ENCODE measurements at places on chromosomes 16 and 17. TPM values are rescaled to one million over a fixed set of nuclear protein-coding genes. Genes with fewer than 3 reads are reported as not detected.

GRCh38 chr17:17523001-17523730 is 27.0 kb upstream of the RASD1 start:
- no peak for DNase-seq
- H3K27ac ChIP-seq: no peak overlapping the region
- no peaks in the 10 kb centered on the region for H3K36me3 ChIP-seq
- no peaks in the 10 kb centered on the region for H3K4me1 ChIP-seq
- H3K4me3 ChIP-seq: no peak overlapping the region

DNA sequence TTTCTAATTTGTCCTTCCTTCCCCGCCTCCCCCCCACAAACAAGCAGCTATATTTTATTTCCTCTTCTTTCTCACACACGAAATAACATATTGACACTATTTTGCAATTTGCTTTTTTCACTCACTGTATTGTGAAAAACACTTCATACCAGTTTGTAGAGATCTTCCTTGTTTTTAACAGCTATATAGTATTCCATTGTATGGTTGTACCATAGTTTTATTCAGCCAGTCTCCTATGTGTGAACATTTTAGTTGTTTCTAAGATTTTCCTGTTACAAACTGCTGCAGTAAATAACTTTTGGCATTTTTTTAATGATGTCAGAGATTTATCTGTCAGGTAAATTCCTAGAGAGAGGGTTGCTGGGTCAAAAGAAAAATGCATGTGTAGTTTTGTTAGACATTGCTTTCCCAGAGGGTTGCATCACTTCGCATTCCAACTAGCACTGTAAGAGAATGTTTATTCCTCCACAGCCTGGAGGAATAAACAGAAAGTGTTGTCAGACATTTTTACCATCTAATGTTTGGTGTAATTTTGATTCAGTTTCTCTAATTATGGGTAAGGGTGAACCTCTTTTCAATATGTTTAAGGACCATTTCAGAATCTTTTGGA is 101.2 kb downstream of the MRTFB start:
- no peak for DNase-seq
- H3K27ac ChIP-seq: no peak overlapping the region
- H3K4me1 ChIP-seq: no peaks in the 10 kb centered on the region
- H3K4me3 ChIP-seq: no peak overlapping the region
- H3K27me3 ChIP-seq: peaks cover 2% of the 10 kb centered on the region

GRCh38 chr17:43176119-43176570 is 5.1 kb downstream of the NBR1 start:
- peaks cover 47% of the 10 kb centered on the region for H3K4me1 ChIP-seq
- H3K27me3 ChIP-seq: no peaks in the 10 kb centered on the region
- peak overlapping the region; percentile 37 for H3K4me3 ChIP-seq
- H3K36me3 ChIP-seq: peaks cover 22% of the 10 kb centered on the region

GRCh38 chr17:49730078-49730784 is 22.5 kb upstream of the SLC35B1 start:
- DNase-seq: no peak
- H3K4me3 ChIP-seq: no peak overlapping the region
- peaks cover 19% of the 10 kb centered on the region for H3K36me3 ChIP-seq
- H3K27me3 ChIP-seq: no peaks in the 10 kb centered on the region
- H3K27ac ChIP-seq: peak overlapping the region; percentile 87
- H3K4me1 ChIP-seq: peaks cover 85% of the 10 kb centered on the region

DNA sequence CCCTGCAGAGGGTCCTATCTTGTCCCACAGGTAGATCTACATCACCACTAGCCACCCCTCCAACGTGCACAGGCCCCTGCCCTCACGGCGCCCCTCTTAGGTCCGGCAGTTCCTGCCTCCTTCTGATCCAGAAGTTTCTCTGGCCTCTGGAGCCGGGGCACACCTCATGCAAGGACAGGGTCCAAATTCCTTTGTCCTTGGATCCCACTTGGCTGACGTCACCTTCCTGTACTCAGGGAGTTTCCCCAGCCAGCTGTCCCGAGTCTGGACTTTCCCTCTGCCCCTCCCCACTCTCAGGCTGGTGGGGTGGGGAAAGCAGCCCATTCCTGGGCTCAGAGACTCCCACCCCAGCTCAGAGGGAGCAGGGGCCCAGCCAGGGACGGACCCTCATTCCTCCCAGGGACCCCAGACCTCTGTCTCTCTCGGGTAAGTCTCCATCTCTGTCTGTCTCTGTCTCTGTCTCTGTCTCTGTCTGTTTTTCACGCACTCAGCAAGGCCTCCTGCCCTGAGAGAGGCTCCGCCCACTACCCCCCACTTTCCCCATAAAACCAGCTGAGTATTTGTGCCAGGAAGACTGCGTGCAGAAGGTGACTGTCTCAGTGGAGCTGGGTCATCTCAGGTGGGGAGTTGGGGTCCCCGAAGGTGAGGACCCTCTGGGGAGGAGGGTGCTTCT is at the start of gene IL32:
Gene IL32, plus strand, starts transcription at position 572 of the 673 bp plus-strand sequence. CDS start 172 bp downstream, outside the sequence.
- peak within 1 kb of the TSS; percentile 99 for H3K27ac ChIP-seq
- no peak for DNase-seq
- H3K27me3 ChIP-seq: peaks cover 2% of the 10 kb centered on the region
- peaks cover 52% of the 10 kb centered on the region for H3K4me1 ChIP-seq
- H3K36me3 ChIP-seq: peaks cover 19% of the 10 kb centered on the region
- H3K4me3 ChIP-seq: peak within 1 kb of the TSS; percentile 91

- peak overlapping the region; percentile 85 for H3K4me3 ChIP-seq
- H3K27me3 ChIP-seq: peaks cover 2% of the 10 kb centered on the region
- H3K36me3 ChIP-seq: no peaks in the 10 kb centered on the region
- peak overlapping the region; percentile 58 for H3K27ac ChIP-seq
- DNase-seq: no peak
Measured at GRCh38 chr16:57485091-57485915, 990 bp downstream of the DOK4 start.

DNA sequence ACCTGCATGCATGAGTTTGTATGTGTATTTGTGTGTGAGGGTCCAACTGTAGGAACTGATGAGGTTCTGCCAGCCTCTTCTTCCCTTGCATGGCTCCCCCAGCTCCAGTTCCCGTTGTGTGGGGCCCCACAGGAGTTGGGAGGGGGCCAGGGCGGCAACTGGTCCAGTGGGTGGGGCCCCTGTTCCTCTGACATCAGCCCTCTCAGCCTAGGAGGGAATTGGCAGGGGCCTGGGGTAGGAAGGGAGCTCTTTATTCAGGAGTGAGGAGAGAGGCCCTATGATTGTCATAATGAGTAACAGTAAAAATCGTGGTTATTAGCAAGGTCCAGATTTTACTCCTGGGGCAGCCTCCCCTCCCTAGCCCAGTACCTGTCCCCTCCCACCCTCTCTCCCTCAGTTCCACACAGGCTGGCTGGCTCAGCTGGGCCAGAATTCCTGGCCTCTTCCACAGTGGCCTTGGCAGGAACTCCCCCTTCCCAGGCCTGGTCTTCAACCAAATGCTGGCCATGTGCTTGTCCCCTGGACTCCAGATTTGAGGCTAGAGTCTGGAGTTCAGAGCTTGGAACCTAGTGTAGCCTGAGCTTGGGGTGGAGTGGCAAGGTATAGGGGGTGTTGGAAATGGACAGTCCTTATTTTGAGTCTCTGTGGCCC is 18.9 kb downstream of the RARA start:
- H3K4me1 ChIP-seq: peaks cover 81% of the 10 kb centered on the region
- peak overlapping the region; percentile 24 for H3K4me3 ChIP-seq
- peaks cover 11% of the 10 kb centered on the region for H3K36me3 ChIP-seq
- H3K27me3 ChIP-seq: peaks cover 11% of the 10 kb centered on the region
- peak overlapping the region; percentile 74 for H3K27ac ChIP-seq
- no peak for DNase-seq

GRCh38 chr17:3528880-3529511 is 28.6 kb downstream of the TRPV3 start:
- no peak for DNase-seq
- peaks cover 5% of the 10 kb centered on the region for H3K4me1 ChIP-seq
- peaks cover 2% of the 10 kb centered on the region for H3K27me3 ChIP-seq

DNA sequence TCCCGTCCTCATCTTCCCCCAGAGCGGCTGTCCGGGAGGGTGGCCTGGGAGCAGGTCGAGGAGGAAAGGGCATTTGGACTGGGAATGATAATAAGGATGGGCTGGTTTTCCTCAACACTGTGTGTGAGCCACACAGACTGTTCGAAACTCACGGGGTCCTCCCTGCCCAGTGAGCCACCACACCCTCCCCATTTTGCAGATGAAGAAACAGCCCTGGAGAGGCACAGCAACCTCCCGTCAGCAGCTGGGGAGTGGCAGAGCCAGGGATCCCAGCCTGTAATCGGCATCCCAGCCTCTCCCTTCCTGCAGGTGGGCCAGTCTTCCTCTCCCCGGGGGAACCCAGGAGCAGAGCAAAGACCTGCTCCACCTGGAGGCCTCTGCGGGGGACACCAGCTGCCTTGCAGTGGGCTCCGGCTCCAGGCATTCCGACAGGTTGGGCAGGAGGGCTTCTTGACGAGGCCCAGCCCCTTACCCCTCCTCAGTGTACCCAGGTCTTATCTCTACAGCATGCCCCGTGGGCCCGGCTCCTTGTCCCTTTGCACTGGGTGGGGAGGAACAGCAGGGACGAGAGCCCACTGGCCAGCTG is 23.8 kb downstream of the ENGASE start:
- H3K4me1 ChIP-seq: peaks cover 4% of the 10 kb centered on the region
- H3K36me3 ChIP-seq: no peaks in the 10 kb centered on the region
- H3K27ac ChIP-seq: no peak overlapping the region
- no peak for DNase-seq
- peaks cover 9% of the 10 kb centered on the region for H3K27me3 ChIP-seq

DNA sequence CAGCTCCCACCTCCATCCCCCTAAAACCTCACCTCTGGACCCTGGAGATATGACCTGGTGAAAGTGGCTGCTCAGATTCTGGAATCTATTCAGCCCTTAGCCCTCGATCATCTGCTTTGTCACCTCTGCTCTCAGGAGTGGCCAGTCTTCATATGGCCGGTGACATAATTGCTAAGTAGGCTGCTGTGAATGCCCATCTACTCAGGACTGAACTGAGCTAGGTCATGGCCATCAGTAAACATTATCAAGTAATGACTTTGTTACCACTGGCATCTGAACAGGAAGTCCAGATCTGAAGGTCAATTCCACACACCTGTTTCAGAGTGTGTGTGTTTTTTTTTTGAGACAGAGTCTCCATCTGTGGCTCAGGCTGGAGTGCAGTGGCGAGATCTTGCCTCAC is 78.6 kb downstream of the CDK5R1 start:
- H3K36me3 ChIP-seq: no peaks in the 10 kb centered on the region
- no peak for DNase-seq
- no peaks in the 10 kb centered on the region for H3K27me3 ChIP-seq
- no peak overlapping the region for H3K4me3 ChIP-seq
- H3K4me1 ChIP-seq: peaks cover 8% of the 10 kb centered on the region

DNA sequence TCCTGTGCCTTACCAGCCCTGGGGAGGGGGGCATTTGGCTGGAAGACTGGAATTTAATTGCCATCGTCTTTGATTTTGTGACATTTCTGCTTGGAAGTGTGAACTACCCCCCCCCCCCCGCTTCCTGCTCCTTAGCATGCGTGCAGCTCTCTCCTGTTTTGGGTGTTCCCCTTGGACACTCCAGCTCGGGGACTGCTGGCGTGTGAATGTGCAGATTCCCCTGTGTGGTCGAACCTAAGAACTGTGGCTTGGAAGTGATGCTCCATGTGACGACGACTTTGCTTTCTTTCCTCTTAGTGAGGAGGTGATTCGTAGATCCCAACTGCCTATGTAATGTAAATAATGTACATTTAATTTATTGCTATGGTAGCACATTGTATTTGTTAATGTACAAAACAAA is 26.1 kb downstream of the OR1D5 start:
- H3K36me3 ChIP-seq: peaks cover 3% of the 10 kb centered on the region
- no peak for DNase-seq
- H3K4me1 ChIP-seq: peaks cover 16% of the 10 kb centered on the region
- peaks cover 36% of the 10 kb centered on the region for H3K27me3 ChIP-seq
- H3K4me3 ChIP-seq: no peak overlapping the region

- no peaks in the 10 kb centered on the region for H3K36me3 ChIP-seq
- no peak for DNase-seq
- H3K4me3 ChIP-seq: no peak overlapping the region
- no peak overlapping the region for H3K27ac ChIP-seq
Measured at GRCh38 chr17:33318241-33318640, 25.1 kb upstream of the ASIC2 start.

DNA sequence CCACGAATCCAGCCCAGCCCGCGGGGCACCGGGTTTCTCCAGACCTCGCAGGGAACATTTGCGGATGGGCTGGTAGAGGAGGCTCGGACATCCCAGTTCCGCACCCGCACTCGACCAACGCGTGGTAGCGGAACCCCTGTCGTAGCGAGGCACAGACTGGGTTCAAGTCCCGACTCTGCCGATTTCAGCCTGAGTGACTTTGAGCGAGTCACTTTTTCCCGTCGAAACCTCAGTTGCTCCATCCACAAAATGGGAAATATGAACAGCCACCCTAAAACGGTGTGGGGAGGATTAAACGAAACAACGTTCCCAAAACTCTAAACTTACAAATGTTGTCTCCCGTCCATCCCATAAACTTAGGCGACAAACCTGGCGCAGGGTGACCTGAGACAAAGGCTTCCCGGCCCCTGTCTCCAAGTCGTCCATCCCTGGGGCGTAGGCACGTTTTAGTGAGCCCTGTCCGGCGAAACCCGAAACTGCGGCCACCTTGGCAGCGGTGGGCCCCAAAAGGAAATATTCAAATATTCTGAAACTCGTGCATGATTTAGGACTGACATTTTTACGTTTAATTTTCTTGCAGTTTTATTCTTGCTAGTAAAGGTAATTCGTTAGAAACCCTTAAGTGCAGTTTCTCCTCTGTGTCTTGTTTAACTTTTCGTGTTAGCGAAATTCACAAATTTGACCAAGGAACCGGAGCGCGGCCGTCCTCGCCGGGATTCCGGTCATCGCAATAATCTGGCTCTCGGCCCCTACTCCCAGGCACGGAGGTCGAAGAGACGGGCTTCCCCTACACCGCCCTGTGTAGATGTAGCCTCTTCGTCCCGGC is 1.9 kb upstream of the MLLT6 start:
- H3K4me1 ChIP-seq: peaks cover 52% of the 10 kb centered on the region
- no peak for DNase-seq
- H3K27ac ChIP-seq: peak overlapping the region; percentile 99
- H3K36me3 ChIP-seq: peaks cover 2% of the 10 kb centered on the region

GRCh38 chr16:78571434-78571833 is 472.0 kb downstream of the WWOX start:
- no peaks in the 10 kb centered on the region for H3K27me3 ChIP-seq
- no peaks in the 10 kb centered on the region for H3K36me3 ChIP-seq
- no peak for DNase-seq
- H3K27ac ChIP-seq: no peak overlapping the region
- H3K4me1 ChIP-seq: peaks cover 6% of the 10 kb centered on the region

The PIK3R6 gene
- 0.57 TPM for polyA plus RNA-seq

The NTN1 gene
- not detected for polyA plus RNA-seq

The USP32 gene
- 8.1 TPM for polyA plus RNA-seq

The ADGRG3 gene
- 15.7 TPM for polyA plus RNA-seq
